CD4-positive, alpha-beta T cell treated with Interleukin-1 beta for 1 hour (primary cell): ENCODE measurements at places on chromosomes 12 and 14.

DNA sequence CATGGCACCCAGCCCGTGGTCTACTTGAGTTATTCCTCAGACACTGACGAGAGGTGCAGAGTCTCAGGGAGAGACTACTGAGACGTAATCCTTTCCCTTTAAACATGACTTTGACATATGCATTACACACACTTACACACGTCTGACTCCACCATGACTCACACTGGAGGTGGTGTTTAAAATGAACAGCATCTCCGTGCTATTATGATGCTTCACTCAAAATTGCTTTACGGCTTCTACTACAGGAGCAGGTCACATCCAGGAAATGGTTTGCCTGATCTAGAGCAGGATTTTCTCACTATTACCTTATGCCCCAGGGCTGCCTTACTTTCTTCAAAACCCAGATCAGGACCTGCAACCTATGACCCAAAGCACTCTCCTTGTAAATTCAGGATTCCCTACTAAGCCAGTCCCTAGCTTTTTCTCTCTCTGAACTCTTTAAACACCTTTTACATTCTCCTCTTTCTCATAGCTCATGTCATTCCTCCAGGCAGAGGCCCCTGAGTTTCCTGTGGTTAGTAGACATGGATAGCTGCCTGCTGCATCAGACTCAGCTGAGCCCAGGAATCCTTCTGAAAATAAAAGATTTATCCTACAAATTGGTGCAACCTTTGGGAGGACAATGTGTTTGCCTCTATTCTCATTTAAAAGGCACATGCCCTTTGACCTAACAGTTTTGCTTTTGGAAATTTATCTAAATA lies 31.2 kb downstream of the TMCC3 start:
- no peak for DNase-seq

DNA sequence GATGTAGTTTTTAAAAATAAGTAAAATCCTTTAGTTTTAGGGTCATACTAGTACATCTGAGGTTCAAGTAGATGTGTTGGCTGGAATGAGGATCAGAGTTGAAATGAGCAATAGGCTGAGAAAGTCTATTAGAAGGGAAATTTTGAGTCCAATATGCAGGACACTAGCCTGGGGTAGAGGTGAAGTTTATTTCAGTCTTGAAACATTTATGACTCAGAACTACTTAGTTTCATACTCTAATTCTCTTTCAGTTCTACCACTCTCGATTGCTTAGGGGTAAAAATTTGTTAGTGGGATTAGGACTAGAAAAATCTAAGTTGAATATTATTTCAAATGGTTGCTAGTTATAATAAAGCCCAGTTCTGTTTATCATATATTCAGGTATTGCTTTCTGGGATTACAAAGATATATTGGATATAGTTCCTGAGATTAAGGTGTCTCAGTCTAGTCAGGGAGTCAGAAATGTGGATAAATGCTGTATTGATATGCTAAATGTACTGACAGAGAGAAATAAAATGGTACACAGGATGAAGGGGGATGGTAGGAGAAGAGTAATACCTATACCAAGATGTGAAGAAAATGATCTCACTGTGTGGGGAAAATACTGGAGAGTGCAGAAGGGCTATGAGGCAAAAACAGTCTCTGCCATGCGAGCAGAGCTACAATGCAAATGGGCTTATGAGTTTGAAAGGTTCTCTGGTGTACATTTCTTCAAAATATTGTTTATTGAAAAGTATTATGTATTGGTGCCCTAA lies 395.8 kb upstream of the FBXO33 start:
- DNase-seq = no peak

- DNase-seq = no peak
These were observed 256.6 kb downstream of the NAV3 start for GRCh38 chr12:78087363-78087675.

DNA sequence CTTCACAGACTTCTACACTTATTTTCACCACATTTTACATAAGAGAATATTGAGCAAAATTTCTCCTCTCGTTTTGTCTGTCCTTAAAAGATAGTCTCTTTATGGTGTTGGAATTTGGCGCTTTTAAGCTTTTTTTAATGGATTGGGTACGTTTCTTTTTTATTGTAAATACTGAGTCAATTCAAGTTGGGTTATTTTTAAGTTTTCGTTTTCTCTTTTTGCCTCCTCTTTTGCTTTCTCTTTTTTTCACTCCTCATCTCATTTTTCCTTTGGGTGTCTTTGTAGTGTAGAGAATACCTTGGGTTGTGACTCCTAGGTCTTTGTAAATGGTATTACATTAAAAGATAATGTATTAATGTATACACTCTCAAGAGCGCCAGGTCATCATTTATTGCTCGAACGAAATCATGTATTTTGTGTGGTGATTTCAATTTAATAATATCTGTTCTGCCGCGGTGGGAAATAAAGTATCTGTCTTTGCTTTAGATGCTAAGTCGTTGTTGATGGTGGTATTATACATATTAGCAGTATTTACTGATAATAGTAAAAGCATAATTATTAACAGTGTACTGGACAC lies 845 bp downstream of the TMX1 start:
- no peak for DNase-seq

DNA sequence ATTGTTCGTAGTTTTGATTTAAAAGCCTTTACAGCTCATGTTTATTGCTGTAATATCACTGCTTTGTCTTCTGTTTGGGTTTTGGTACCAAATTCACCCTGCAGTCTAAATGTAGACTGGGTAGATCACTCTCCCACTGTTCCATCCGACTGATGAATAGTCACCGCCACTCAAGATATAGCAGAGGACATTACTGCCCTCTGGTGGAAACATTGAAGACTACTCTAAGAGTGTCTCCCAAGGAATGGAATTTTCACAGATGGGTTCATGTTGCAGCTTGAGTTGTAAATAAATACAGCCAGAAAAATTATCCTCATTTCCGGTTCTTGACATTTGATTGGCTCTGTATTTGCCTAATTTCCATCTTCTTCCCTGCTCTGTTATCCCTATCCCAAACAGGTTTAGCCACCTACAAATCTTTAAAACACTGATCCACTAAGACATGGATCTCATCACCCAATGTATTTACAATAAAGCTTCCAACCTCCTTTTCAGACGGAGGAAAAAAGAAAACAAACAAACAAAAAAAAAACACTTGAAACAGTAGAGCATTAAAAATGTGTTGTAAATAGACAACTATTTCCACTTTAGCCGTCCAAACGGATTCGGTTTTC lies 198.3 kb upstream of the CPNE8 start:
- no peak for DNase-seq
